ENCODE measurements at places on chromosomes 6 and 20.

- no peak for DNase-seq
Observed at GRCh38 chr6:3754776-3755175, 3.3 kb upstream of the PXDC1 start.

- DNase-seq: no peak
Observed at GRCh38 chr6:163308629-163309440, 105.7 kb upstream of the QKI start.

- DNase-seq: no peak
Observed at GRCh38 chr6:897528-898207, 204.7 kb upstream of the EXOC2 start.

- peak; percentile 51 for DNase-seq
Observed at GRCh38 chr6:56091159-56091869, 156.1 kb downstream of the COL21A1 start.

DNA sequence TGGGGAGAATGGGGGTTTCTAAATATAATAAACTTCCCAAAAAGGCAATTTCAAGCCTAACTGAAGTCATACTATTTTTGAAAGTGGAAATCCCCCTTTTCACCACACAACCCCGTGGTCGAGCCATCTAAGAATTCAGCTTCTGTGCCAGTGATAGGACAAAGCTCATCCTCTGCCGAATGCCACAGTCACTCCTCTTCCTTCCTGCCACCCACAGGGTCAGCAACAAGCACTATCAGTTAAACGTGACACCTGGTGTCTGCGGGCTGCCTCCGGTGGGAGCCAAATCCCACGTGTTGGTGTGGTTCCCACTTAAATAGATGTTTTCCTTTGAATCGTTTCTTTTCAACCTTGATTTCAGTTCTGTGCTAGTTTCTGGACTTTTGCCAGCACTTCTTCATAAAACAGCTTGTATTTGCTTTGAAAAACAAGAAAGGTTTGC, 60.7 kb downstream of the TNFAIP3 start:
- DNase-seq: no peak

DNA sequence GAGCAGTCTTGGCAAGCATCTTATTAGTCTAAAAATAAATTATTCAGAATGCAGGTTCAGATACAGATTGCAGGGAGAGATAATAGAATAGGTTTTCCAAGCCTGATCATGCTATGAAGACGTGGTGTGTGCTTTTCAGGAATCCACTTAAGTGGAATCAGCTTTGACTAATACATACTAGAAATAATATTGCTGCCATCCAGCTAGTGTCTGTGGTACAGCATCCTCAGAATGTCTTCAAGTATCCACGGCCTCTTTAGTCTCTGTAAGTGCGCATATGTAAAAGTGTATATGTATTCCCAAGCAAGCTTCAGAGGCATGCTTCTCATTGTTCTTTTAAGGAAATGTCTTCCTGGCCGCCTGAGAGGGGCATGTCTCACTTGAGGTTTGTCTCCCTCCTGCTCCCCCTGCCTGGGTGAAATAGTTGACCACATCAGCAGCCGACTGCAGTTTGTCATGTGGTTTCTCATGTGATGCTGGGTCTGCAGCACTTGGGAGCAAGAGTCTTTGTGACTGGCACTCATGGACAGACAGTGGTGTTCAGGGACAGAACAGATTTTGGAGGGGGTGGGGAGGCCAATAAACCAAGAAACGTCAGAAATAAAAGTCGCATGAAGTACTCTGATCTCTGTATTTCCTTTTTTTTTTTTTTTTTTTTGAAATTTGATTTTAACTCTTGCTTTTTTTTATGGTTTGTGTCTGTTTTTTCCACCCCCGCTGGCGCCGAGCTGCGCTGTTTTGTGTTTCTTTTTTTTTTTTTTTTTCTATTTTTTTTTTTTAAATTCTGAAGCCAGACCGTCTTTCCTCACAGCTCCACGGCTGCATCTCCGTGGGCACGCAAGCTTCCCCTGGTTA, 150.8 kb downstream of the PRL start:
- DNase-seq: peak; percentile 67

DNA sequence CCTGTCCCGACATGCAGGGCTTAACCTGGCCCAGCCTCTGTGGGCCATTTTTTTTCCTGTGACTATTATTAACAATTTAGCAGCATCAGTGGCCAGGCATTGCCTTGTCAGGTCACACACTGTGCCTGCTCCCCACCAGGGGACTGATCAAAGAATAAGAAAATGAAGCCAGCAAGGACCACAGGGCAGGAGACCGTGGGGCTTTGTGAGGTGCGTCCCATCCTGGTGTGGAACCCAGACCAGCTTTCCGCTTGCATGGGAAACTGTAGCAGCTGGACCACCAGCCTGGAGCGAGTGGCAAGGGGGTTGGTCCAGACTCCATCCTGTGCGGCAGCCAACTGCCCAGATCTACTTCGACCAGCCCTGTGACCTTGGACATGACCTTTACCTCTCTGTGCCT, 218.3 kb downstream of the ANKRD60 start:
- no peak for DNase-seq

DNA sequence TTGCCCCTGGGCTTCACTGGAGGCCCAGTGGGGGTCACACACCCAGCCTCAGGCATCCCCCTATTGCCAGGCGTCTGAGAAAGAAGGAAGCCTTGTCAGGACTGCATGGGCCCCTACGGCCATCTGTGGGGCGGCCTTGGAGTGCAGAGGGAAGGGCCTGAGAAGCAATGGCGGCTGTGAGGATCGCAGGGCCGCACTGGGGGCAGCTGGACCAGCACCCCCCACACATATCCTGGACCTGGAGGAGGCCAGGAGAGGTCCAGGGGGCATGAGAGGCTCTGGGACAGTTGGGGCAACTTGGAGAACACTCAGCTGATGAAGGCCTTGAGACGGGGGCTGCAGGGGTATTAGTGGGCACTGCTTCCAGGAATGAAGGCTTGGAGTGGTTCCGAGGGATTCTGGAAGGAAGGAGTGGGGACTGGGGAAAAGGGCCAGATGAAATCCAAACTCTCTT, 16.5 kb downstream of the MDFI start:
- DNase-seq: no peak

GRCh38 chr6:137846772-137847313, 20.2 kb upstream of the TNFAIP3 start:
- no peak for DNase-seq

DNA sequence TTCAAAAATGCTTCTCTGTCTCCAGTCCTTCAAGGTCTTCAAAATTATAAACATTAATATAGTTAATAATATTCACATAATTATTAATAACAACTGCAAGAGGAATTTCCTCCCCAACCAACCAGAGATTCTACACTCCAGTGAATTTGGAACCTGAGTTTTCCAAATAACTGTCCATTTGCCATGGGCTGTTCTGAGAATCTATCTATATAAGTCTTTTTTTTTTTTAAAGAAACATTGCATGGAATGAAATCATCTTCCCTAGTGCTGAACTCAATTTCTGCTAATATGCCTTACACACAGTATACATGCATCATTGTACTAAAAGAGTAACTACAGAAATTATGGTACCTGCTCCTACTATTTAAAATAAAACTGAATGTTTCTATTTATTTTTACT, 113.9 kb downstream of the SLC22A3 start:
- no peak for DNase-seq

DNA sequence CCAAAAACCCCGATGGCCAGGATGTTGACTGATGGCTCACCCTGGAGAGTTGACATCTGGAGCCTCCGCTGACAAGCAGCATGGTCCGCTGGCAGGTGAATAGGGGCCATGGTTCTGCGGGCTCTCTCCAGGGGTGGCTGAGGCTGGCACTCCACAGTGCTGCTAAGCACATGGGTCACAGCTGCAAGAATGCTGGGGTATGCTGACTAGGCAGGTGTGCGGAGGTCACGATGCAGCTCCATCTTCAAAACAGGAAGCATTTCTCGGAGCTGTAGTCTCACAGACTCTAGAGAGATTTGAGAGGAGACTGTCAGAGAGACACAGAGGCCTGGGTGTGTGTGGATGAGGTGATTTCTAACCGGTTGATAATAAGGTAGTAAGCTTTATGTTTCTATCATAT, 341.6 kb downstream of the NRN1 start:
- DNase-seq: no peak

GRCh38 chr6:169236988-169237387, 16.7 kb downstream of the THBS2 start:
- DNase-seq: no peak

Measured in fibroblast of skin of left biceps (primary cell).